ENCODE measurements at places on chromosomes 7 and 10.

DNA sequence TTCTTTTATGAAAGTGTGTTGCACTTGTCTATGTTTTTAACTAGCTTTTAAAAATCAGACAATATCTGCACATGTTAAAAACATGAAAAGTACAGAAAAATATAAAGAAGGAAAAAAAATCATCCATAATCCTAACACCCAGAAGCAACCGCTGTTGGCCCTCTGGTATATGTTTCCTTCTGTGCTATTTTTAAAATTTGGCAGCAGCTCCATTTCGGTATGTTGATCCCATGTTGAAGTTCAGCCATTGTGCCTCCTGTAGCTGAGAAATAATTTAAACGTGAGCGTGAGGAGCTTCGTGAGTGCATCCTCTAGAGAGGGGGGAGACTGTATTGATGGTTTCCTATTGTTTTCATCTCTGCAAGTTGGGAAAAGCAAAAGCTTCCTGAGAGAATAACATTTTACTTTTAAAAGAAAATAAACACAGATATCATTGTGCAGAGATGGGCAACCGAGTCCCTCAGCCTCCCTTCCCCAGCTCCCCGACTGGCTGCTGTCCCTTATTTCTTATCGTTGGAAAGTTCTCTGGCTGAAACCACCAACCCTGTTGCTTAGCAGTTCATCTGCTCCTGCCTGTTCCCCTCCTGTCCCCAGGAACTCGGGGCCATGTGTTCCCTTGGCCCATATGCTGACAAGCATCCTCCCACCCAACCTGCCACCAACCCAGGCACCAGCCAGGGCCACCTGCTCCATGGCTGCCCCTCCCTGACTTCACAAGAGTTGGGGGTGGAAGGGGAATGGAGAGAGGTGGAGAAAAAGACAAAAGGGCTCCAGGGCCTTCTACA is 499.1 kb upstream of the PODXL start:
- DNase-seq: no peak

- no peak for DNase-seq
These were observed 579.2 kb downstream of the GRID1 start for GRCh38 chr10:85787393-85787792.

GRCh38 chr7:158811461-158811860 is 17.8 kb downstream of the ESYT2 start:
- no peak for DNase-seq

- DNase-seq: no peak
These were observed 163.4 kb upstream of the NFE2L3 start for GRCh38 chr7:25988640-25989039.

GRCh38 chr10:21978191-21978862 is 25.2 kb downstream of the DNAJC1 start:
- DNase-seq: no peak

DNA sequence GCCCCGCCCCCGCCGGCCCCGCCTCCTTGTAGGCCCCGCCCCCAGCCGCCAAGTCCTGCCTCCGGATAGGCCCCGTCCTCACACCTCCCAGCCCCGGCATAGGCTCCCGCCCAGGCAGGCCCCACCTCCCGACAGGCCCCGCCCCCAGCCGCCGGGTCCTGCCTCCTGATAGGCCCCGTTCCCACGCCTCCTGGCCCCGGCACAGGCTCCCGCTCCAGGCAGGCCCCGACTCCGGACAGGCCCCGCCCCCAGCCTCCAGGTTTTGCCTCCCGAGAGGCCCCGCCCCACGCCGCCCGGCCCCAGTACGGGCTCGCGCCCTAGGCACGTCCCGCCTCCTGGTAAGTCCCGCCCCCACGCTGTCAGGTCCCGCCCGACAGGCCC is 232 bp upstream of the MICALL2 start:
- DNase-seq: peak; percentile 98

Measured in T-helper 17 cell (primary cell).